ENCODE measurements at places on chromosomes 4 and X.

DNA sequence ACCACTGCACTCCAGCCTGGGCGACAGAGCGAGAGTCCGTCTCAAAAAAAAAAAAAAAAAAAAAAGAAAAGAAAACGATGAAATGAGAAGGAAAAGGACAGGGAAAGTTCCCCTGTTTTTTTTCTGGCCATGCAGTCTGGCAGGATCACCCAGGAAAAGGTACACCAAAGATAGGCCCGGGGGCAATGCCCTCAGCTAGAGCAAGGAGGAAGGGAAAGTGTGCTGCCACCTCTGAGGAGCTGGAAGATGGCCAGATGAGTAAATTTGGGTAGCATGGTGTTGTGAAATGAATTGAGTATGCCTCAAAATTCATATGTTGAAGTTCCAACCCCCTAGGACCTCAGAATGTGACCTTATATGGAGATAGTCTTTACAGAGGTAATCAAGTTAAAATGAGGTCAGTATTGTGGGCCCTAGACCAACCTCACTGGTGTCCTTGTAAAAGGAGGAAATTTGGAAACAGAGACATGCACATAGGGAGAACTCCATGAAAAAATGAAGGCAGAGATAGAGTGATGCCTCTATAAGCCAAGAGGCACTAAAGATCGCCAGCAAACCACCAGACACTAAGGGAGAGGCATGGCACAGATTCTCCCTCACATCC, 28.9 kb downstream of the MAOB start:
- no peak for DNase-seq

DNA sequence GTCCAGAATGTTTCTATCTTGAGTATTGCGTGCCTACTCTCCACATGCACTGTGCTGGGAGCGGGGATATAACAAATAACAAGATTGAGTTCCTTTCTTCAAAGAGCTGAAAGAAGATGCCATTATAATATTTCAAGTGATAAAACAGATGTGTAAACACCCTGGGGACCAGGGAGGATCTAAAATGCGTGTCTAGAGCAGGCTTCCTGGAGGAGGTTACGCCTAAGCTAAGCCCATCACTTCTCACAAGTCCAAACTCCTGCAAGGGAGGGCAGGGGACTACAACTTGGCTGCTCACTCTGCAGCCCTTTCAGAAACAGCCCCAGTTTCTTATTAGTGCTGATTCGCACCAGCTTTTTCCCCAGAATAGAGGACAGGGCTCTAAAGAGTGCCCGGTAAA, 21.5 kb downstream of the PTCHD1 start:
- no peak for DNase-seq

DNA sequence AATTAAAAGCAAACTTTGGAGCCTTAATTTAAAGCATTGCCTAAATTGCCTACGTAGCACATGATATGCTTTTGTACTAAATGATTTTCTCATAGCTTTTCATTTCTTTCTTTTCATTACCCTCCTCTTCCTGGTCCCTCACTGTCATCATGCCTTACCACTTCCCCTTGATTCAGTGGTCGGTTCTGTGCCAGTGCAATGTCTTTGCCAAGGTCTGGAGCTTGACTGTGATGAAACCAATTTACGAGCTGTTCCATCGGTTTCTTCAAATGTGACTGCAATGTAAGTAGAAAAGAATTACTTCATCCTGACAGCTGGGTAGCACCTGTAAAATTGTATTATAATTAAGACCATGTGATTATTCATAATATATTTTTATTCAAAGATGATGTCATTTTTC, 72.5 kb downstream of the C4orf46 start:
- DNase-seq, result no peak

GRCh38 chr4:86961116-86961515, 26.3 kb downstream of the AFF1 start:
- DNase-seq, result no peak

DNA sequence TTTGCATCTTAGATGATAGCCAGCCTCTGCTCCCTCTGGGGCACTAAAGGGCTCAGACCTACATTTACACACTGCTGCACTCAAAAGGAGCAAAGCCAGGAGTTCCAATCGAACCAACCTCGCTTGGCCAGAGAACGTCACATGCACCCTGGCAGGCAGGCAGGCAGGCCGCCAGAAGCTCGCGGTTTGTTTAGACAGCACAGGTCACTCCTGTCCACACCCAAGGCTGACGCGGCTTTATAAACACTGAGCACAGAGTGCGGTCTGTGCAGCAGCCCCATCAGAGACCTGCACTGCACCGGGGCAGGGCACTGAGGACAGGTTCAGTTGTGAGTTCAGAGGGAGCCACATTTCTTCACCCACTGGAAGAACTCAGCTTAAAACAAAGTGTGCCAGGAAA, 143.9 kb downstream of the BCOR start:
- no peak for DNase-seq
